ENCODE measurements at places on chromosomes 1 and 21.

- no peak for DNase-seq
Measured at GRCh38 chr1:11881749-11882441, 23.1 kb upstream of the NPPB start.

- DNase-seq: no peak
Measured at GRCh38 chr21:32353002-32353711, 39.7 kb downstream of the URB1 start.

DNA sequence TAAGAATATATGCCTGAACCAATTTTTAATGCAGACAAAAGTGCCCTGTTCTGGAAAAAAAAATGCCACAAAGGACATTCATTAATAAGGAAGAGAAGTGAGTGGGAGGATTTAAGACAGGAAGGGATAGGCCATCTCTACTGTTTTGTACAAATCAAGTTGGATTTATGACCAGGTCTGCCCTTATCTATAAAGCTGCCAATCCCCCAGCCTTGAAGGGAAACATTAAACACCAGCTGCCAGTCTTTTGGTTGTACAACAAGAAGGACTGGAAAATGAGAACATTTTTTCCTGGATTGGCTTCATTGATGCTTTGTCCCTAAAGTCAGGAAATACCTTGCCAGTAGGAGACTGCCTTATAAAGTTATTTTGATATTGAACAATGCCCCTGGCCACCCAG lies 444.0 kb downstream of the NPHP4 start:
- no peak for DNase-seq

GRCh38 chr1:25704267-25704691 lies 87.7 kb downstream of the MAN1C1 start:
- peak; percentile 32 for DNase-seq

DNA sequence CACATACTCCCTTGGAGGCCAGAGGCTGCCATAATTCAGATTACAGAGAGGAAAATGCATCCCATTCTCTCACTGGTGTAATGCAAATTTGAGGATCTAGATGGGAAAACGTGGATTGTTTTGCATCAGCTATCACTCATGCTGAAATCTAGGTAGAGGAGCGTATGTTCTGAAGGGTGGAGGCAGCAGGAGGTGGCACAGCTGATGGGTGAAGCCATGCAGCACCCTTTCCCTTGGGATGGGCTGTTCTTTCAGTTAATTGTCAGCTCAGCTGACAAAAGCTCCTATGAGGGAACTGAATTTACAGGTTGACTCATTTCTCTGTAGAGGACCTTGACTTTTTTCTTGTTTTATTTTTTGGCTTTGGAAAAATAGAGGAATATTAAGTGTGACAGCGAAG lies 41.8 kb downstream of the CAMTA1 start:
- no peak for DNase-seq

GRCh38 chr1:230509281-230509977 lies 83.3 kb upstream of the PGBD5 start:
- no peak for DNase-seq

DNA sequence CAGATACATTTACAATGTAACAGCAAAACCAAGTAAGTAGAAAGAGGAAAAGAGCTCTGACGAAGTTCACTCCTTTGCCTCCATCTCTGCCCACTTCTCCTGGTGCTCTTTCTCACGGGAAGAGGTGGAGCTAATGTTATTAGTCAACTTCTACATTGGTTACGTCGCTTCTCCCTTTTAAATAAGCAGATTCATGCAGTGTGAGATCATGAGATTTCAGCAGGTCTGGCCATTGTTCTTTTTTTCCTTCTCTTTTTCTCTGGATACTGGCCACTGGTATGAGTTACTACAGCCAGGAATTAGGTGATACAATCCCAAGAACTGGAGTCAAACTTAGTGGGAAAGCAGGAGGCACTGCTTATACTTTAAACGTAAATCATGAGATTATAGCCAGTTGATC lies 207.1 kb downstream of the AKT3 start:
- no peak for DNase-seq

- DNase-seq: no peak
Measured at GRCh38 chr1:243364866-243365265, 109.0 kb downstream of the SDCCAG8 start.

DNA sequence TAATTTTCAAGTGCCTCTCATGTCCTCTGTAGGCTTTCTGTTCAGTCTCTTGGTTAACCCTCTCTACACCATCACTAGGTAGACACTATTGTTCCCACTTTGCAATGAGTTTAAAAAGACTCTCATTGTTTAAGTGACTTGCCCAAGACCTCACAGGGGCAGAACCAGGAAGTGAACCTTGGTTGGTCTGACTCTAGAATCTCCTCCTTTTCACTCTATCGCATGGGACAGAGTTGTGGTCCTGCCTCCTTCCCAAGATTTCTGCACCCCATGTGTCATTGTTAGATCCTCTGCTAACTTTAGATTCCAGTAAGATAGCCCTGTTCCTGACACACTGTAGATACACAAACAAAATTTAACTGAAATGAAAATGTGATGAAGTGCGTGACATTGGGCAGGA lies 481.7 kb upstream of the USP24 start:
- no peak for DNase-seq

Measured in stimulated activated CD8-positive, alpha-beta memory T cell treated with anti-CD3 and anti-CD28 coated beads, Interleukin-4, amount 100 ng/mL, for 48 hours (primary cell).